ENCODE measurements at places on chromosomes 3 and 15.

- DNase-seq = no peak
These were observed 106.1 kb upstream of the HES1 start for GRCh38 chr3:194029846-194030245.

- DNase-seq = no peak
These were observed 130.2 kb upstream of the TOPAZ1 start for GRCh38 chr3:44111482-44111881.

DNA sequence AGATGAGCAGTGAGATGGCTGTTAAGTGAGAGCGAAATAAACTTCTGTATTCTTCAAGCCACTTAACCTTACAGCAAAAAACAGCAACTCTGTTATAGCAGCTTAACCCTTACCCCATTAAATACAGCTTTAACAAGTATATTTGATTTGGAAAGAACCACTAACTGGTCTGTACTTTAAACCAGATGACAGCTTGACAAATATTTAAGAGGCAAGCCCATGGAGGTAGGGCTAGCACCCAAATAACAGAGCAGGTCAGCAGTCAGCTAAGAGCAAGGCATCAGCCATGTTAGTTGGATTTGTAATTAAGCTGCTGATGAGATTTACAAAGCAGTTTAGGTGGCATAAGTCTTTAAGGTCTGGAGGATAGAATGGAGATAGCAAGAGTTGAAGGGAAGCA, 3.5 kb downstream of the LZTFL1 start:
- DNase-seq = no peak

GRCh38 chr3:169822091-169822490, 9.4 kb upstream of the LRRC34 start:
- no peak for DNase-seq

DNA sequence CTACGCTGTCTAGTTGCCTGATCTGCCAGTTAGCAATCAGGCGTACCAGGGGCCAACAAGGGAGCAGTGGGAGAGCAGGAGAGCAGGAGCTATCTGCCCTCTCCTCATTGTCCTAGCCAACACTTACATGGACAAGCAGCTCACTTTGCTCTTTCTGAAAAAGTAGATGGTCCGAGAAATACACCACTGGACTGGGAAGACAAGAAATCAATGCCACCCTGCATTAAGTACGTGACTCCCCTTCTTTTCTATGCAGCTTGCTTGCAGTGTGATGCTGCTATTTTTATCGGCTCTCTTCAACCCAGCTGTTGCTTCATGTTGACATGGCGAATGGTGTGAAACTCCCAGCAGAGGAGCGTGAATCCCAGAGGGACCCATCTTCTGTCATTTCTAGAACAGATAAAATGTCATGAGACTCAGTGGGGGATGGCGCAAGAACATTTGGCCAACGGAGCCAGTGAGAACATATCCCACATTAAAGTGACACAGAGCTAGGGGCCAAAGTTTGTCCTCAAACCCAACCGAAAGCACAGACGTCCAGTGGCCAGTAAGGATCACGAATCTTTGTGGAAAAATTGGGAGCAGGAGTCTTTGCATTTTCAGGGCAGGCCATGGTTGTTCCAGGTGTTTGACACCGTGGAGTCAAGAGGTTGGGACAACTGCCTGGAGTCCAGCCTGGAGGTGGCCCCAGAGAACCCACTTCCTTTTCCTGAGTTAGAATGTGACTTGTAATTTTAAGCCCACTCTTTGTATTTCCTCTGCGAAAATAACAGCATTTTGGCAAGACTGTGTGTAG, 53.7 kb upstream of the MEF2A start:
- peak; percentile 72 for DNase-seq

GRCh38 chr15:90902040-90902839, 862 bp upstream of the MAN2A2 start:
- DNase-seq = peak; percentile 94

DNA sequence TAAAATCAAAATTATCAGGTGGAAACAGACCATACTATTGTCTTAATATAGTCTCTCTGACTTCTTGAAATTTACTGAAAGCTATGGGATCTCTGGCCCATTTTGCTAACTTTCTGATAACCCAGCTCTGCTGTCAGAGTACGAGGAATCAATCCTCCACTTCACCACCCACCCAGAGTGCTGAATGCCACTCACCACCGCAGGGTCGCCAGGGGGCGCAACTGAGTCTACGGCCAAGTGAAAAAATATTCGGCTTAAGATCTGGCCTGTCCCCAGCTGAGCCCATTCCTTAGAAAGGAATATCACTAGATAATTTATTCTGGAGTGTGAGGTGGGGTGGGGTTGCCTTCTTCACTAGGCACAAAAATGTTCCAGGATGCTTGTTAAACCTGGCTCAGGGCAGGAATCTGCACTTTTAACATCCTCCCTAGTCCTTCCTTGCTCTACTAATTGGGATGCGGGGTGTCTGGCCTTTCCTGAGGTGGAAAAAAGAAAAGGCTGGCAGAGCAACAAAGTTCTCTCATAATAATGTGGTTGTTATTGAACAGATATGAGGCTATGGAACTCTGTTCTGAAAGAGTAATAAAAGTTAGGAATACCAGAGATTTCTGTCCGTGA, 520.6 kb downstream of the MFSD1 start:
- DNase-seq = peak; percentile 74

DNA sequence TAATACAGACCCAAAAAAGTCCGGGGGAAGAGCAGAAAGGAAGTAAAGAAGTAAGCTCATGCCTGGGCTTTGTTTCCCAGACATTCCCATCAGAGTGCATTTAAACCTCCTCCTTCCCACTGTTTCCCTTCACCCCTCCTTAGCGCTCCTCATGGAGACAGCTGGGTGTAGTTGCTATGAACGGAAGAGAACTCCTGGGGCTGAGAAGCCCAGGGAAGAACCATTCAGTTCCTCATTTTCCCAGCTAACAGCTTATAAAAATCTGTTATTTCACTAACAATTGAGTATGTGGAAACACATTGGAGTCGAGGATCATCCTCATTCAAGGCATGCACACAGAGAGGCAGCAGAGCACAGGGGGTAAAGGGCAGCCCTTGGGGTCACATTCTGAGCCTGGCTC, 299.3 kb downstream of the SHQ1 start:
- DNase-seq = no peak

- DNase-seq = peak; percentile 79
These were observed 60.8 kb downstream of the DAPK2 start for GRCh38 chr15:63985221-63986184.

- DNase-seq = no peak
These were observed 69.2 kb downstream of the MAP2K5 start for GRCh38 chr15:67611370-67612369.

DNA sequence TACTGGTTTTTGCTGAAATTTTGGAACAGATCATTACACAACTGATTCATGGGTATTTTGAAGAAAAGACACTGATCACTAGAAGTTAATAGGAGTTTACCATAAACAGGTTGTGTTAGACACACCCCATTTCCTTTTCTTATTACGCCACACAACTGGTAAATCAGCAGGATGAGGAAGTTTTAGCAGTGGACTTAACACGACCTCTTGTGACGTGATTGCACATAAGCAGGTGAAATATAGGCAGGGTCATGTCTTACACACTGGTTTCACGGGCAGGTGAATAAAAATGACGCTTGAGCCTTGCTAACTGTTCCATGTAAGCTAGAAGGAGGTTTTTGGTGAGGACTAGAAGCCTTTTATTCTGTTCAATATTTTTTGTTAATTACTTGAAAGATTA, 27.1 kb upstream of the TPRG1 start:
- DNase-seq = no peak

DNA sequence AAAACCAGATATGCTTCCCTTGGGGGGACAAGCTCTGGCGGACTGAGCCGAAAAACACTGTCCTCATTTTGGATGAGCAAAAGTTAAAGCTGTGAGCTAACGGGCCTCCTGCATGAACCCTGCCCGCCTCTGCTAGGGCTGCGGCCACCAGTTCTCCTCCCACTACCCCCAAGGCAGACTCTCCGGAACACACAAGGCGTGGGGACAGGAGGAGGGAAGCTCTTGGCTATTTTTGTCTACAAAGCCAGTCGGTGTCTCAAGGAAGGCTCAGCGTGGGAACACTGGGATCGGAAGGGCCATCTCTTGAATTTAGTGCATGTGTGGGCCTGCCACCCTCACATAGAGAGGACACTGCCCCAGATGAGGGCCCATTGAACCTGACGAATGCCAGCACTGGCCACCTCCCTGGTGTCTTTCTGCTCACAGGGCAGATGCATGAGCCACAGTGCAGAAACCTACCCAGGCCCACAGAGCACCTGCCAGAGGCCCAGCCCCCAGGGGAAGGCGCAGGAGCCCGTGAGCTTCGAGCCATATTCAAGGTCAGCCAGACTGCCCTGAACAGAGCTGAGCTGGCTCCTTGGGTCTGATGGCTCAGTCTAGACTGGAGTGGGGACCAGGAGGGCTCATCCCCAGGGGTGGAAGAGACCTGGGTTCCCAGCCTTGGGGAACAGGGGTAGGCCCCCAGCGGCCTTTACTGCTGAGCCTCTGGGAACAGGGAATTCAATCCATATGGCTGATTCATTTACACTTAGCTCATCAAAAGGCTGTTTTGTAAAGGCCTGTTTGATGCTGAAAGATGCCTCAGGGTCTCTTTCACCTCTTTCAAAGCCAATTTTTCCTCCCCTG, 38.3 kb downstream of the HCN4 start:
- DNase-seq = peak; percentile 38

DNA sequence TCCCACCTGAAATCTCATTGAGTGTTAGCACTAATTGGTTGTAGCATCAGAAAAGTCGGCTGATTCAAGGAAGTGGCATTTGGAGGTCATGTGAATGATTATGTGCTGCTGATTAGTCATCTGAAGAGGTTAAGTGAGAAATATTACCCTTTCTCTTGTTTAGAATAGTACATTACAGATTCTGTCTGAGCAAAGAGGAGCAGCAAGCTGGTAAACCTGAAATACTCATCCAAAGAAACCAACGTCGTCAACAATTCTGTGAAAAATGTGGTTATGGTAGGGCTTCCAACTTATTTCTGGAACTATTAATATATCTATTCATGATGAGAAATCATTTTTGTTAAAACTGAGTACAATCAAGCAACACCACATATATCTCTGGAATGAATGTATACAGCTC, 1024.9 kb downstream of the TUSC7 start:
- DNase-seq = no peak

GRCh38 chr3:144466114-144466513, 494.5 kb downstream of the DIPK2A start:
- no peak for DNase-seq

DNA sequence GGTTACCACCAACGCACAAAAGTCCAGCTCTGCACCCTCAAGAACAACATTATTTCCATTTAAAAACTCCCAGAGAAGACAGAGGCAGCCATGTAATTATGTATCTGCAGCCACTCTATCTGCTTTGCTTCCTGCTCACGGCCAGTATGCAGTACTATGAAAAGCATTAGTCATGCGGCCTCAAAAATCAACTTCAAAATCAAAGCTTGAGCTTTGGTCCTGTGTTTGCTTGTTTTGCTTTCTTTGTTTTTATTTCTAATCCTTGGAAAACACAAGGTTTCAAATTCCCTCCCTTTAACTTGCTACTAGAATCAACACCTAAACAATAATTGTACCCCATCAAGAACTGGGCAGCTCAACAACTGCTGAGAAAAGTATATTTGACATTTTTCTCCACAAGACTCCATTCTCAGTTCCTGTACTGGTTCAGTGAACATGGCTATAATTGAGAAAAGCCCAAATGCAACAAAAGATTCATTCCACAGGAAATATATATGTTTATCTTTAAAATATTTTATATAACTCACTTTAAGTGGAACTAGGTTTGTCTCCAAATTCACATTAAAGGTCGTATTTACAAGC, 37.6 kb downstream of the GBE1 start:
- no peak for DNase-seq

GRCh38 chr3:189123595-189124387, 48.0 kb upstream of the TPRG1 start:
- no peak for DNase-seq

GRCh38 chr15:84671211-84671610, 13.2 kb upstream of the NMB start:
- DNase-seq = no peak

DNA sequence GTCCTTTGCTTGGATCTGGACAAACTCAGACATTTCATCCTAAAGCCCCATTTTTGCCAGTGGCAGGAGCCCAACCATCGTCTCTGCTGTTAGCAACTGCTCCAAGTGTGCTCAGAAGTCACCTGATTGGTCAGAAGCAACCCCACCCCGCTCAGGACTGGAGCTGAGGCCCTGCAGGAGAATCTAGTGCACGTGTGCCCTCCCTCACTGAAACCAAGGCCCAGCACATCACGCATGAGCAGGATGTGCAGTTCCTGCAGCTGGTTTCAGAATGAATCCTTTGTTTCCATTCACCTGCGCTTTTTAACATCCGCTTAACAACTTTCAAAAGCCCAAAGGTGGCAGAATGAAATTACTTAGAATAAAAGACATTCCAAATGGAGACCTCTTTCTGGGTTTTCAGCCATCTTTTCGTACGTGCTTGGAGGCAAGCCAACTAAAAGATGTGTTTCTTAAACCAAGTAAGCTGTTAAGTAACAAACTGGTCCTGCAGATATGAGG, 81.2 kb downstream of the SRGAP3 start:
- DNase-seq = peak; percentile 81

DNA sequence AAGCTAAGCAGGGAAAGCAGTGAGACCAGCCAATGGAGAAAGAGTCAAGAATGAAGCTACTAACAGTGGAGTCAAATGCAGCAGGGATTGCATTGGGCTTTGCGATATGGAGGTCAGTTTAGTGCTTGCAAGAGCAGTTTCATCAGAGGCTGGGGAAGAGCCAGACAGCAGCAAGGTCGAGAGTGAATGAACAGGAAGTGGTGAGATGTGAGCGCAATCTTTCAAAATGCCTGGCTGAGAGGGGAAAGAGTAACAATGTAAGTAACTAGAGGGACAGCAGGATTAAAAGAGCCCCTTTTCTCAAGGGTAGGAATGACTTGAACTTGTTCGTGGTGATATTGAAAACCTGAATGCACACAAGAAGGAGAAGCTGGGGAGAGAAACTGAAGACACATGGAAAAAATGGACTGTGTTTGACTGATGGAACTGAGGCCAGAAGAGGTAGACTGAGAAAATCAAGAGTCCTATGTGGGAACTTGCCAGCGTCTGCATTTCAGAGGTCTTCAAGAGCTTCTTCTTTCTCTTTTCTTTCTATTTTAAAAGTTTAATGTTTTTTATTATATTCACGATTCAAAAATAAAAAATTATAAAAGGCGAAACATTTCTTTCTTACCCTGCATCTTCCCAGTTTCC, 30.6 kb upstream of the GPR160 start:
- DNase-seq = peak; percentile 80

- DNase-seq = peak; percentile 96
These were observed 19.8 kb upstream of the NUDT16 start for GRCh38 chr3:131361464-131362421.

GRCh38 chr15:68578980-68579935, at the start of gene CORO2B:
CORO2B (plus strand) TSS chr15:68578993; CDS start chr15:68579263, 270 bp downstream.
- no peak for DNase-seq

GRCh38 chr3:63207066-63207590, 71.0 kb upstream of the SYNPR start:
- no peak for DNase-seq

DNA sequence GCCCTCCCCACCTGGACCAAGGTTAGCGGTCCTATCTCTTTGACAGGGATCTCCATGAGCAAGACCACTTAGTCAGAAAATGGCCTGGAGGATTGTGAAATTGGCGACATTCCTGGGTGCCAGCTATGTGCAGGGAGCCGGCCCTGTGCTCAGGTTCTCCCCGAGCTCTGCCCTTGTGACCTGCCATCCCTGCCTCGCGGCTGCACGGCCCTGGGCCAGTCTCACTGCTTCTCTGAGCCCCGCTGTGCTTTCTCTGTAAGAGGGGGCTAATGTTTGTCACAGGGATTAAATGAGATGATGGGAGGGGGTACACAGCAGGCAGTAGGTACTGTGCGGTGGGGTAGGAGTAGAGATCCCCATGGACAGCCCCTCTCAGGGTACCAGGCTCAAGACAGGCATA, 14.9 kb downstream of the C3orf18 start:
- no peak for DNase-seq

Measured in spleen (tissue), 13 donors.